ENCODE measurements at places on chromosomes 2 and 18. TPM values are rescaled to one million over a fixed set of nuclear protein-coding genes. Genes with fewer than 3 reads are reported as not detected.

DNA sequence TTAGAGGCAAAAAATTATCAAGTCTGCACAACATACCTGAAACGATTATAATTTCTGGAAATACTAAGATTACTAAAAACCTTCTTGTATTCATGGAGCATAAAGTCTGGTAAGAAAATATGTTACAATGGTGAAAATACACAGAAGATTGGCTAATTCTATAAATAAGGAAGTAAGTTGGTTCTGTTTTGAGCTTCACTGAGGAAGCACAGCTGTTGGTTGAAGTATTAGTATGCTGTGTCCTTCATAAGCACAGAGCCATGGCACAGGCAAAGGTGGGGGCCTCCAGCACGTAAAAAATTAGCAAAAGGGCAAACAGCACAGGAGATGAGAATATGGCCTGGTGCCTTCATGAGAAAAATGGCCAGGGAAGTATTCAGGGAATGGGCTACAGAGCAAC lies 40.4 kb upstream of the ANKRD62 start:
- no peak for DNase-seq

DNA sequence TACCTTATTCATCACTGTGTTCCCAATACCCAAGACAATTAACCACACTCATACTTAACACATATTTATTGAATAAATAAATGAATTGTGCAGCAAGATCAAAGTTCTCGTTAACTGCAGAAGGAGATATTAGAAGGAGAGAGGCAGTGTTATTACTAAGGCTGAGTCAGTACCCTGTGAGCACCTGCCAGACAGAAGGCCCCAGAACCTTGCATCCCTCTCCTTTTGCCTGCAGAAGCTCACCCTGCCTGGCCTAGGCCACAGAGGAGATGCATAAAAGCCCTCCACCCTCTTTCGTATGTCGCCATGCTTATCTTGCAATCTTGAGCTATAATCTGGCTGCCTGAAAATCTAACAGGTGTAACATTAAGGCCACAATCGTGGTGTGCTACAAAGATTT lies 20.5 kb upstream of the RNF149 start:
- no peak for DNase-seq

DNA sequence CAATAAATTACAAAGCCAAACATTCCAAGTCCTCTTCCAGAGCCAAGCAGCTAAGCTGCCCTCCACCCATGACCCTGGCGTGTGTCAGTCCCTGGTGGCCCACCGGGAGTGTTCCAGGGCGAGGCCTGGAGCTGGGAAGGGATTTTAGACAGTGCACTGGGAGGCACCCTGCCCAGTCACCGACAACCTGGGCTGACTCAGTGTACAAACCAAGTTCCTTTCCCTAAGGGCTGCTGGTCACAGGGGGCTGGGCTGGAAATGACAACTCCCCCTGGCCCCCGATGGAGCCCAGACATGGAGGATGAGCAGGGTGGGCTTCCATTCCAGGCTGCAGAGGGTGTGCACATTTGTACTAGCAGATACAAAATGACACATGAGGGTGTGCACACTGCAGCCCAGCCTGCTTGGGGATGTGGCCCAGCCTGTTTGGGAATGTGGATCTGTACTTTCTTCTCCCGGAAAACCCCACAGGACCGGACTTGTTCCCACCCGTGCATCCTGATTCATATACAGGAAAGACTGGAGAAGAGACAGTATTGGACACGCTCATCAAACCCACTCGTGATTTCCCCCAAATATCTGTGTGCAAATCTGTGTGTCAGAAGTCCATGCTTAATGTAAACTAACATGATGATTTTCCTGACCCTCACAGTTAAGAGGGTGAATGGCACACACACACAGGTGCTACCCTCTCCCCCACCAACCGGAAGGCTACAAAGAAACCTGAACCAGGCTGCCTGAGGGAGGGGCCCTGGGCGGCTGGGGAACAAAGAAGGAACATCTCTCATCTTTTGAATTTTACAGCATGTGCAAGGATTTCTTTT lies 58.9 kb downstream of the NDUFA10 start:
- DNase-seq = no peak

GRCh38 chr2:238971318-238972145 lies 123.6 kb downstream of the TWIST2 start:
- no peak for DNase-seq

Gene SFT2D3
- 4.7 TPM for total RNA-seq

GRCh38 chr2:122083256-122084048 lies 328.0 kb downstream of the TSN start:
- no peak for DNase-seq

Gene RAD51AP2
- total RNA-seq = not detected

Gene CABYR
- 13.6 TPM for total RNA-seq

Gene SCN2A
- 0.46 TPM for total RNA-seq

Data from H9 (cell line).